HT-29 (cell line): ENCODE measurements at places on chromosomes 7 and 10. TPM values are rescaled to one million over a fixed set of nuclear protein-coding genes. Genes with fewer than 3 reads are reported as not detected.

GRCh38 chr7:34269084-34269483, 363.7 kb downstream of the BMPER start:
- no peak for DNase-seq

DNA sequence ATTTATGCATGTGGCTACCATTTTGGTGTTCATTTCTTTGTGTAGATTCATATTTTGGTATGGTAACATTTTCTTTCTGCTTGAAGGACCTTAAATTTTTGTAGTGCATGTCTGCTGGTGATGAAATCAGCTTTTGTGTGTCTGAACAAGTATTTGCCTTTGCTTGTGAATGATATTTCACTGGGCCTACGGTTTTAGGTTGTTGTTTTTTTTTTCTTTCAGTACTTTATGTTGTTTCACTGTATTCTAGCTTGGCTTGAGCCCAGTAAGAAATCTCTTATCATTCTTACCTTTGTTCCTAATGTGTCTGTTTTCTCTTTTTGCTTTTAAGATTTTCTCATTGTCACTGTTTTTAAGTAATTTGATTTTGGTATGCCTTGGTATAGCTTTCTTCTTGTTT, 31.9 kb downstream of the SAMD8 start:
- DNase-seq: no peak

DNA sequence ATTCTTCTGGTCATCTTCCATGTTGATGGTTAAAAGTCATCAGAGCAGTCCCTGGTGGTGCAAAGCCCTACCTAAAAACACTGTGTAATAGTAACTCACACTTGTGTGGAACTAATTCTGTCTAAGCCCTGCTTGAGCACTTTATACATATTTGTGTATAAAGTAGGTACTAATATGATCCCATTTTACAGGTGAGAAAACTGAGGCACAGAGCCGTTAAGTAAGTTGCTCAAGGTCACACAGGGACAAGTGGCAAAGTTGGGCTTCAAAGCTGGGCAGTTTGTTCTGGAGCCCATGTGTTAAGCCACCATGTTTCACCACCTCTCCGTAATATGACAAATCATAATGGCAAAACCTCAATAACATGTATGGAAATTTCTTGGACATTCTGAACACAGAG, 48.1 kb downstream of the BPGM start:
- no peak for DNase-seq

- no peak for DNase-seq
Measured at GRCh38 chr7:142176901-142177300, 65.4 kb downstream of the MGAM2 start.

DNA sequence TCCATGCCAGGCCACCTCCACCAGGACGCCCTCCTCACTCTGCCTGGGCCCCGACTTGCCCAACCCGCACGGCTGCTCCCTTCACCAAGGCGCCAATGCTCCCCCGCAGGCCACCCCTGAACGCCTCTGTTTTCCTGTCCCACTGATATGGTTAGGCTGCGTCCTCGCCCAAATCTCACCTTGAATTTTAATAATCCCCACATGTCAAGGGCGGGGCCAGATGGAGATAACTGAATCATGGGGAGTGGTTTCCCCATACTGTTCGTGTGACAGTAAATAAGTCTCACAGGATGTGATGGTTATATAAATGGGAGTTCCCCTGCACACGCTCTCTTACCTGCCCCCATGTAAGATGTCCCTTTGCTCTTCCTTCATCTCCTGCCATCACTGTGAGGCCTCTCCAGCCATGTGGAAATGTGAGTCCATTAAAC, 29.8 kb downstream of the RSU1 start:
- no peak for DNase-seq

Gene GNAI1
- 30.7 and 31.4 TPM in 2 replicates for total RNA-seq

Gene CDNF
- total RNA-seq: not detected in 2 replicates
